ENCODE measurements at places on chromosomes 16 and 17.

DNA sequence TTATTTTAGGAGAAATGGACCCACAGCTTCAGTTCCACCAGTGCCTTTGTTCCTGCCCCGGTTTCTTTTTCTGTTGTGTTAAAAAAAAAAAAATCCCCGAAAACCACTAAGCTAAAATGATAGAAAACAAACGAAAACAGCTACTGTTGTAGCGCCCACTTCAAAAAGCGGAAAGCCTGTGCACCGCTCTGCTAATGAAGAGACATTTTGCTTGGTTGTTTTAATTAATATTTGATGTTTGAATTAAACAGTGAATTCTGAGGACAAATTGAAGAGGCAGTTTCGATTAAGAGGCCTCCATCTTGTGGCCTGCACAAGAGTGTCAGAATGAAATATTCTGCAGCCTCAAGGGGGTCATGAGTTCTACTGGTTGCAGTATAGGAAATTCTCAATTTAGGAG lies 186.7 kb downstream of the RPTOR start:
- DNase-seq = no peak

DNA sequence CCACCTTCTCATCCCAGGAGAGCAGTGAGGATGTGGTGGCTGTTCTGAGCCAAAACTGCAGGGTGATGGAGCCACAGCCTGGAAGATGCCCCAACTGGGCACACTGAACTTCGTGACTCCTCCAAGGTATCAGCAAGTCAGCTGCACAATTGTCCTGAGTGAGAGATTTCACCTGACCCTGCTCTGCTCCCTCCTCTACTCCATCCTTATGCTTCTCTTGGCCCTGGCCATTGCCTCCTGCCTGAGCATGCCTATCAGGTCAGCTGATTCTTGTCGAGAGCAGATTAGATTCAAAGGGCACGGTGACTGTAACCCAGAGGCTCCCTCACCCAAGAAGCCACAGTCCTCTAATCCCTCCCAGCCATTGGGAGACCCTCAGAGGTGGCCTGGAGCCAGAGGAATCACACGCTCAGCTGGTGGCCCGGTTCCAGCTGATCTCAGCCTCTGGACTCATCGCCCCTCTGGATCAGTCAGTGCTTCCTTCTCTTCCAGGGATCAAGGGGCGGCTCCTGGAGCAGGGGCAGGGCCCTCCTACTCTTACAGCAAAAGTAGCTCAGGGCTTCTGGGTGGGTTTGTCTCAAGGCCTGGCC lies 7.0 kb upstream of the CYB561 start:
- DNase-seq = no peak

DNA sequence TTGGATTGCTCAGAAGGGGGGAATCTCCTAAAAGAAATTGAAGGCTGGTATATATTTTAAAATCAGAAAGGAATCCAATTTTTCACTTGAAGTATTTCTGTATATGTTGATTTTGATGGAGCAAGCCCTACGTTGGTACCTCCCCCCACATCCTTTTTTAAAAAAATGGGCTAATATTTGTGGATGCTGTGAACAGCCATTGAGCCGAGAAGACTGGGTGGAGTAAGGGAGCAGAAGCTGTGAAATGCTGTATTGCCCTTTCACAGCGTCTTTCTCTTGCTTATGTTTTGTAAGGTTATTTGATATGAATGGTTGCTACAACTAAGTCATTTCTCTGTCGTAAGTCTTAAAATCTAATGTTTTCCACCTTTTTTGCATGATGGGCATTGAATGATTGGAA lies 2.3 kb downstream of the PAFAH1B1 start:
- no peak for DNase-seq

GRCh38 chr16:56294579-56294978 lies 103.3 kb downstream of the GNAO1 start:
- no peak for DNase-seq

DNA sequence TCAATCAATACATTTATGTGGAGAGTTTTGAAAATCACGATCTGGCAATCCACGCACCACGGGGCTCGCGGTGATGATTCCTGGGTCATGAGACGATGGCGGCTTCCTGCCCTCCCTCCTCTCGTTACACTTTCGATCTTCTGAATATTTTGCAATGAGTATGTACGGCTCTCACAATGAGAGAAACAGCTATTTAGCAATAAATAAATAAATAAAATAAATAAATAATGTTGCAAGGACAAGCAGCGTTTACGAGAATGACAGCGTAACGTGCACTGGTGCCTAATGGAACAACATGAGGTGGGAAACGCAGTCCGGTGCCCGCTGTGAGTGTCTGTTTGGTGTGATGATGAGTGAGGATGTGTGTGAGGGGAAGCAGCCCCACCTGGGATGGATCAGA lies 46.7 kb upstream of the JPH3 start:
- no peak for DNase-seq

GRCh38 chr17:11871773-11872172 lies 125.5 kb downstream of the ZNF18 start:
- DNase-seq = no peak

- DNase-seq = no peak
These were observed 3.3 kb downstream of the ORMDL3 start for GRCh38 chr17:39923836-39924690.

DNA sequence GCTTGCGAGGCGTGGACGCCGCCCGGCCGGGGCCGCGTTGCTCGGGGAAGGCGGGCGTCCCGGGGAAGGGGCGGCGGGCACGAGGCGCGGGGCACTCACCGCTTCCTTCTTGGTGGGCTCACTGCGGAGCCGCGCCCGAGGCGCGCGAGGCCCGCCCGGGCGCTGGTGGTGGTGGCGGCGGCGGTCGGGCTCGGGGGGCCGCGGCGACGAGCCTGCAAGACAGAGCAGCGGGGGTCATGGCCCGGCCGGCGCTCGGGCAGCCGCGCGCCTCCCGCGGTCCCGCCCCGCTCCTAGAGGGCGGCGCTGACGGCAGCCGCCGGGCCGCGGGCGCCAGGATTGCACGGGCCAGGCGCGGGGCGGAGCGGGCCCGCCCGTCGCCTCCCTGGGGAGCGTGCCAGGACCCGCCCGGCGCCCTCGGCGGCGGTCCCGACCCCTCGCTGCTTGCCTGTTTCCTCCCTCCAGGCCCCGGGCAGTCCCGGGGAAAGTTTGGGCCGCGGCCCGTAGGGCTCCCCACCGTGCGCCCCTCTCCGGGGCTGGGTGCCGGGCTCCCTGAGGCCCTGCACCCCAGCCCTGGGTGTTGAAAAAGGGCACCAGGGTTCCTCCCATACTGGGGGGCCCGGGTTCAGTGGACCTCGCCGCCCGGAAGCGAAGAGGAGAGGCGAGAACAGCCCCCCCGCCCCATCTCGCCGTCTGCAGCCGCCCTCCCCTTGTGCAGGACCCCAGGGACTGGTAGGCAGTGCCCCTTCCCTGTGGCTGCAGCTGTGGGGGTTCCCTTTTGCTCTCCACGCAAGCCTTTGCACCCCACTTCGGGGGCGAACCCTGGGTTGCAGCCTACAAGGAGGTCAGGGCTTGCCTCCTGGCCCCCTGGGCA lies at the start of gene C16orf74:
C16orf74 (minus strand) TSS at position 270 of the 871 bp plus-strand sequence. CDS start 15,879 bp downstream, outside the sequence.
- no peak for DNase-seq

- DNase-seq = no peak
These were observed 273.5 kb upstream of the IRX5 start for GRCh38 chr16:54657058-54657708.

DNA sequence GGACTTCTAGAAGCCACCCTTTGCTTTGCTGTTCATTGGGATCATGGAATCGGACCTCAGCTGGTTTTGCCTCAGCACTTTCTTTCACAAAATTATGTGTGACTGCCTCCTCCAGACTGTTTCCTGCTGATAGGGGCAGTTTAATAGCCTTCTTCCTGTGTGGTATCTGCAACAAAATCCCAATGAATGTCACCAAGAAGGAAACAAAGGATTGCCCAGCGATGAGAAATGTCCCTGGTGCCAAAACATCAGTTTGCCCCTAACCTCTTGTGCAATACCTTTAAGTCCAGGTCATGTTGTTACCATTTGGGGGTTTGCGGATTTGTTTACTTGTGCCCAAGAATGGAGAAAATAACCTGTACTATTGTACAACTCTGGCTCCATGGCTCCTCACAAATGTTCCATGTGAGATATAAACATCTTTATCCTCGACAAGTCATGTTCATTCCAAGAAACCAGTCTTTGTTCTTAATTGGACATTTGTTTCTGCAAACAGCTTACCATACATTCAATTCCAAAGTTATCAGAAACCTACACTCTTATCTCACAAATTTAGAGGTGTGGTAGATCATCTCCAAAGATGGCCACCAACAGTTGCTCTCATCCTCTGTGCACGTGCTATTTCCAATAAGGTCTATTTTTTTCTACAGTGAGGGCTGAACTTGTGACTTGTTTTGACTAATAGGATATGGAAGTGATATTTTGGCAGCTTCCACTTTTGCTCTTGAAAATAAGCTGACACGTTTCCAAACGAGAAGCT lies 14.8 kb downstream of the TAC4 start:
- DNase-seq = no peak

DNA sequence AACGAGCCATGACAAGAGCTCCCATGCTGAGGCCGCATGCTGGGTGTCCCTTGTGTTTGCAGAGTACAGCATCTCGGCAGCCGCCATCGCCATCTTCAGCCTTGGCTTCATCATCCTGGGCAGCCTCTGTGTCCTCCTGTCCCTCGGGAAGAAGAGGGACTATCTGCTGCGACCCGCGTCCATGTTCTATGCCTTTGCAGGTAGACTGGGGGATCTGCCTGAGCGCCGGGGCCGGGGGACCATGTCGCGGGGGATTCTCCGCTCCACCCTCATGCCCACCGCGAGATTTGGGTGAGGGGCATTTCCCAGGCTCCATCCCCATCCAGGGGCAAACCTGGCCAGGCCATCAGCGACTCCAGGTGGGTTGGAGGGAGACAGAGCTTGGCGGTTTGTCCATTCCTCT lies 10.7 kb downstream of the CACNG1 start:
- no peak for DNase-seq

- DNase-seq = no peak
These were observed 86.9 kb downstream of the FOXL1 start for GRCh38 chr16:86665319-86665675.

- DNase-seq = no peak
These were observed 97.6 kb upstream of the DNAH17 start for GRCh38 chr17:78674595-78675315.

- DNase-seq = no peak
These were observed 16.8 kb upstream of the ASGR1 start for GRCh38 chr17:7195971-7196370.

GRCh38 chr16:87924811-87925670 lies 11.3 kb downstream of the CA5A start:
- DNase-seq = no peak

DNA sequence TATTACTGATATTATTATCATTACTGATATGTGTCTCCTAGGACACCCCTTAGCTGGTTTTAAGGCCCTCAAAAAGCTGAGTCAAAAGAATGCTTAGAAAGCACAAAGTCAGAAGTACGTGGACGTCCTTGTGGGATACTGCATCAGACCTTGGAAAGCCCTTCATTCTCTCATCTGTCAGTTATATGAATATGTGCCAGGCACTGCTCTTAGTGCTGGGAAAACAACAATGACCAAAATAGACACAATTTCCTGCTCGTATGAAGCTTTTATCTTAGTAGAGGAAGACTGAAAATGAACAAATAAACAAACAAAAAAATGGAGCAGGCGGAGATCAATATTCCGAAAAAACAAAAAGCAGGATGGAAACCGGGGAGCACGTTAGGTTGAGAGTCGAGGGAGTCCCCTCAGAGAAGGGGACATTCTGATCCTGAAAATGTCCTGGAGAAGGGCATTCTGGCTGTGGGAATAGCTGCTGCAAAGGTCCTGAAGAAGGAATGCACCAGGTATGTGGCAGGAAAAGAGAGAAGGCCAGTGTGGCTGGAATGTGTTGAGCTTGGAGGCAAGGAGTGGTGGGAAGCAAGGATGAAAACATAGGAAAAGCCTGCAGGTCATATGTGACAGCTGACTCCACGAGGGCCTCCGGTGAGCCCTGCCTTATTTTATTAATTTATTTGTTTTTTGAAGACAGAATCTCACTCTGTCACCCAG lies 15.5 kb upstream of the TMEM94 start:
- no peak for DNase-seq

DNA sequence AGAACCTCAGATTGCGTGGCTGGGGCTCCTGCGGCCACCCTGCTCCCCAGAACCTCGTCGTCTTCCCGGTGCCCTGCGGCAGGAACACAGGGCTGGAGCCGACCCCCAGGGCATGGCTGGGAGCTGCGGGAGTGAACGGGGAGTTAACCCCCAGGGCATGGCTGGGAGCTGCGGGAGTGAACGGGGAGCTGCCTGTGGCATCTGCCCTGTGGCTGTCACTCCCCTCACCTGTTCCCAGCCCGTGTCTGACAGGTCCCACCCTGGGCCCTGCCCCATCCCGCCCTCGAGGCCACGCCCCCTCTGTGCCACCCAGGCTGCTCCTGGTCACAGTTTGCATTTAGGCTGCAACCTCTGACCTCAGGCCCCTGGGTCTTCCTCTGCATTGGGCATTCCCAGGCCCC lies 39.4 kb upstream of the ACSF3 start:
- no peak for DNase-seq

GRCh38 chr16:87098976-87099720 lies 218.0 kb downstream of the C16orf95 start:
- DNase-seq = no peak

DNA sequence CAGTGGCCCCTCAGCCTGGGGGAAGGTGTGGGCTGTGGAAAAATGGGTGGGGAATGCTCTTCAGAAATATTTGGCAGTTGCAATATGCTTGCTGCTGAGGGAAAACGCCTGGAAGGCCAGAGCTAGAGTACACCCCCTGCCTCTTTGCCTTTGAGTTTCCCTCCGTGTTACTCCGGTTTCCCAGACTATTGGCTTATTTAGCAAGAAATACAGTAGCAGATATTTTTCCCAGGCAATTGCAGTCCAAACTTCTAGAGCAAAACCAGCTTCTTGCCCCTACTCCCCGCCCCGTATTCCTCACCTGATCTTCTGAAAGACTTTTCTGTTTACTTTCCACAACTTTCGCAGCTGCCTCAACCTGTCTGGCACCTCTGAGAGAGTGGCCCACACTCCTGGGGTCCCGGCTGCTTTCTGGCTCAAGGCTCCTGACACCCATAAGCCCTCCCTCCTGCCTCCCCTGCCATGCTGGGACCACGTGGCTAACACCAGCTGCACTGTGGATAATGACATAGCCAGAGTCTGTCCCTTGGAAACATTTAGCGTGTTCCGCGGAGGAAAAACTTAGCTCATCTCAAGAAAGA lies 45.8 kb upstream of the HELZ start:
- no peak for DNase-seq

DNA sequence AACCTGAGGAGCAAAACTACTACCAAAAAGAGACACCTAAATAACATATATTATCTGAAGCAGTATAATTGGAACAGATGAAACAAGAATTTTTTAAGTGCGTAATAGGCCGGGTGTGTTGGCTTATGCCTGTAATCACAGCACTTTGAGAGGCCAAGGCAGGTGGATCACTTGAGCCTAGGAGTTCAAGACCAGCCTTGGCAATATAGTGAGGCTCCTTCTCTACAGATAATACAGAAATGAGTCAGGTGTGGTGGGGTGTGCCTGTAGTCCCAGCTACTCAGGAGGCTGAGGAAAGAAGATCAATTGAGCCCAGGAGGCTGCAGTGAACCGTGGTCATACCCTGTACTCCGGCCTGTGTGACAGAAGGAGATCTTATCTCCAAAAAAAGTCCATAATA lies 294.2 kb upstream of the AXIN2 start:
- no peak for DNase-seq
